NCI-H1694 treated with DMSO at 0.1 percent for 48 hours (cell line): ENCODE measurements at places on chromosomes 11 and 22.

GRCh38 chr22:33917744-33918406 lies 2.4 kb downstream of the LARGE1 start:
- DNase-seq, result no peak

GRCh38 chr11:125080531-125080911 lies 17.4 kb downstream of the SLC37A2 start:
- DNase-seq, result no peak

GRCh38 chr11:131750692-131751091 lies 380.3 kb downstream of the NTM start:
- DNase-seq, result no peak

GRCh38 chr22:50585781-50586180 lies 3.1 kb upstream of the CHKB start:
- DNase-seq, result no peak

DNA sequence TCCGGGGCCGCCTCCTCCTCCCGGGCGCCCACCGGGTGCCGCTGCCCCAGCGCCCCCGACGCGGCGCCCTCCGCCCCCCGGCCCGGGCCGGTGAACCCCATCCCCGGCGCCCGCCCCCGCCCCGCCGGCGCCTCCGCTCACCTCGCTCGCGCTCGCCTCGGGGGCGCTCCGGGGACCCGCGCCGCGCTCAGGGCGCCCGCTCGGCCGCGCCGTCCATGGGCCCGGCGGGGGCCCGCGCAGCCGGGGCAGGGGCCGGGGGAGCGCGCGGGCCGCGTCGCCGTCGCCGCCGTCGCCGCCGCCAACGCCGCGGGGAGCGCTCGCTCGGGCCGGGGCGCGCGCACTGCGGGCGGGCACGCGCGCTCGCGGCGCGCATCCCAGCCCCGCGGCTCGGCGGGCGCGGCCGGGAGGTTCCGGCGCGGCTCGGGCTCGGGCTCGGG lies 293 bp downstream of the DUSP8 start:
- DNase-seq, result no peak

DNA sequence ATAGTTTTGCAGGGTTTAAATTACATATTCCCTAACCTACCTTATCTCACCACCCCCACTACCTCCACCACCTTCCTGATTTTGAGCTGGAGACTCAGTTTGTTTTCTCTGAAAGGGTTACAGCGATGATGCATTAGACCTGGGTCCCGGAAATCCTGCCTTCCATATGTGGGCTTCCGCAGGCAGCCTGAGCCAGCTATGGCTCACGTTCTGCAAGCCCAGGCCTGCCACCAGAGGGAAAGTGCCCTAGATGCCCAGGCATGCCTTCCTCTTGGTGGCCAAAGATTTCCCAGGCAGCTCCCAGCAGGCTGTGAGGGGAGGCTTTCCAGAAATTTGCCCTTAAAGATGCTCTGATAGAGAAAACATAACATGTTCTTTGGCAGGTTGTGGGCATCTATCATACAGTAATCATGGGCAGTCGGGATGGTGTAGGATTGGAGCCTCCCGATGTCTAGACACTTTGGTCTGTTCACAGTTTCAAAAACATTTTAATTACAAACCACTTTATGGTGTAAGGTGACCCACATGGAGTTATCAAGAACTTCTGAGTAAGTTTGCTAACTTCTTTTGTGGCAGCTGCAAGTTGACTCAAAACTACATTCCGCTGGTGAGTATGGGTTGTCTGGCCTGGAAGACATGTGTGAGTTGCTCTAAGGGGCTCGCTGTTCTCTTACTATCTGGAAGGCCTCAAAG lies 79.3 kb downstream of the MICAL2 start:
- peak; percentile 84 for DNase-seq

- no peak for DNase-seq
Measured at GRCh38 chr11:94972700-94973098, 657 bp downstream of the CWC15 start.

GRCh38 chr11:70620510-70621184 lies 222.3 kb downstream of the CTTN start:
- no peak for DNase-seq

DNA sequence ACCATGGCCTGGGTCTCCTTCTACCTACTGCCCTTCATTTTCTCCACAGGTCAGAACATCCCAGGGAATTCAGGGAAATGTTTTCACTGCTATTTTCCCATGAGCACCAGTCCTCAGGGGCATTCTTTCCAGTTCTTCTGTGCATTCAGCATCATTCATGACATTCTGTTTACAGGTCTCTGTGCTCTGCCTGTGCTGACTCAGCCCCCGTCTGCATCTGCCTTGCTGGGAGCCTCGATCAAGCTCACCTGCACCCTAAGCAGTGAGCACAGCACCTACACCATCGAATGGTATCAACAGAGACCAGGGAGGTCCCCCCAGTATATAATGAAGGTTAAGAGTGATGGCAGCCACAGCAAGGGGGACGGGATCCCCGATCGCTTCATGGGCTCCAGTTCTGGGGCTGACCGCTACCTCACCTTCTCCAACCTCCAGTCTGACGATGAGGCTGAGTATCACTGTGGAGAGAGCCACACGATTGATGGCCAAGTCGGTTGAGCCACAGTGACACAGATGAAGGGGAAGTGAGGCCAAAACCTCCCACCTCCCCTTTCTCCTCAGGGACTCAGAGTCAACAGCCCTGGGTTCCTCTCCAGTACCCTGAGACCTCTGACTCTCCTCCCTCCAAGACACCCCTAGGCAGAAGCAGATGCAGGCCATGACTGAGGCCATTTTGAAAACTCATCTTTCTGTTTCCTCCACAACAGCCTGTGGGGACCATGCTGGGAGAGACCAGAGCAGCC lies 15.9 kb upstream of the IGLL5 start:
- DNase-seq, result no peak

DNA sequence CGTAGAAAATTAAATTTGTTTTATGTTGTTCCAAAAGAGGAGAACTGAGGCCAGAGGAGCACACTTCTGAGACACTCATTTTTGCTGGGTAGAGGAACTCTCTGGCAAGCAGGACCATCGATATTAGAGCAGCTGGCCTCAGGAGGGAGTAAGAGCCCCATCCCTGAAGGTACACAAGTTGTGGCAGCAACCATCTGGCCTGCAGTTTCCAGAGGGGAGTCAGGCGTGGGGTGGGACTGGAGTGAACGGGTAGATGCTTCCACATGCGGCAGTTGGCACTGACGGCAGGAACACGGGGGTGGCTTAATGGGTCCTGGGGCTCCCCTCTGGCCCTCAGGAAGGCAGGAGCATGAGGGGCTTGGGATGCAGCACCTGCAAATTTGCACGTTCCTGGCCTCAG lies 13.2 kb upstream of the SSTR3 start:
- DNase-seq, result peak; percentile 68
